ENCODE measurements at places on chromosomes 6 and 20. TPM values are rescaled to one million over a fixed set of nuclear protein-coding genes. Genes with fewer than 3 reads are reported as not detected.

The DDR1 gene
- 40.4 TPM for total RNA-seq

The TULP1 gene
- total RNA-seq: not detected

The SEMG1 gene
- not detected for total RNA-seq

The SMLR1 gene
- not detected for total RNA-seq

The ASIP gene
- total RNA-seq: not detected

The C6orf58 gene
- not detected for total RNA-seq

The CGA gene
- not detected for total RNA-seq

All from gastroesophageal sphincter (tissue), 4 donors.